ENCODE measurements at places on chromosomes 6 and 20.
A peak's percentile ranks its signal among the peaks of the same experiment; 100 is the strongest.

GRCh38 chr6:148274809-148275208 lies 67.8 kb upstream of the SASH1 start:
- DNase-seq, result no peak

DNA sequence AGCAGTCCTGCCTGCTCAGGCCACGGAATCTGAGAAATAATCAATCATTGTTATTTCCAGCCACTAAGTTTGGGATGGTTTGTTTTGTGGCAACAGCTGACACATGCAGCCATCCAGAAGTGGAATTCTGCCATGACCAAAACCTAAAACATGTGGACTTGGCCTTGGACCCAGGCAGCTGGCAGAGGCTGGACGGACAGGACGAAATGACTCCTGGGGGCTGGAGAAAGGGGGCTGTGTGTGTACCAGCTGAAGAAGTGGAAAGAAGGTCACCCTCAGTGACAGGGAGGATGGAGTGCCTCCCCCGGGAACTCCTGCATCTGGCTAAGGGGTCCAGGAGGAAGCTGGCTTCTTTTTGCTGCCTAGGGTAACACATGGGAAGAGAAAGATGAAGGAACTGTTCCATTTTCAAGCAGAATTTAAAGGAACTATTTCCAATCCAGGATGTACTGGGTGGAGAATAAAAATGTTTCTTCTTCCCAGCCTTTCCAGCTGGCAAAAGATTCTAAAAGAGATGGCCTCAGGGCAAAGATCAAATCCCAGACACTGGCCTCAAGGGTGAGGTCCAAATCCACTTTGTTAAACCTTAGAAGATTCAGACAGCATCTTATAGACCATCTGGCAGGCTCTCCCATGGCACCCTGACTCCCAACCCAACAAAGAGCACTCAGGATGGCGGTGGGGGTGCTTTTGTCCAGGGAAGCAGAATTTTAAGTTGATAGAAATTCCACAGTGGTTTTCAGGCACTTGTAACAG lies 14.3 kb downstream of the SERPINB6 start:
- DNase-seq, result no peak

DNA sequence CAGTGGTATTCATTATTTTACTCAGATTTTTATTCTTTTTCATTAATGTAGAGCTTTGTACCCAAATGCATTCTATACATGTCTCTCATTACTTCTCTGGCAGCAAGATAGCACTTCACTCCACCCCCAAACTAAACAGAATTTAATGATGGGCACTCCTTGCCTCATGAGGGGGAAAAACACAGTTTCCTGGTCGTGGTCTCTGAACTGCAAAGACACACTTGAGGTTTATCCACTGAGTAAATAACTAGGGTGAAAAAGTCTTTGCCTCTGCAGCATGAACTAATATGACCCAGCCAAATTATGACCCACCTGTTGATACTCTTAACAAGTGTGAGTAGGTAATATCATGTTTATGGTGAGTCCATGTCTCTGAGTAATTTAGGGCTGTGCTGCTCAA lies 785.2 kb upstream of the FLRT3 start:
- no peak for DNase-seq

DNA sequence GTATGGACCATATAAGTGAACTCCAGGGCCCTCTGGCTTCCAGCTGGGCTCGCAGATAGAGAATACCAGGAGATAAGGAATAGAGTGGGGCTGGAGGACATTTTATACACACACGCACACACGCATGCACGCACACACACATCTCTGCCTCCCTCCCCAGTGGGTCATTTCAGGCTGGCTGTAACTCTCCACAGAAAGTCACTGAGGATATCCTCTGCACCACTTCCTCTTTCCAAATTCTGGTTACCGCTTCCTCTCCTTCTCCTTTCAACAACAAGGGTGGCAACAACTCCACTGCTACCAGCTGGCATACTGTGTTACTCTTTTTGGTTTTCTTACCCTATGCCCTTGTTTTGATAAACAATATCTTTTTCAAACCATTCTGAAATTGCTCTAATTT lies 280.2 kb downstream of the COL12A1 start:
- DNase-seq, result no peak

GRCh38 chr6:105677671-105678475 lies 275.0 kb upstream of the PREP start:
- DNase-seq, result no peak

DNA sequence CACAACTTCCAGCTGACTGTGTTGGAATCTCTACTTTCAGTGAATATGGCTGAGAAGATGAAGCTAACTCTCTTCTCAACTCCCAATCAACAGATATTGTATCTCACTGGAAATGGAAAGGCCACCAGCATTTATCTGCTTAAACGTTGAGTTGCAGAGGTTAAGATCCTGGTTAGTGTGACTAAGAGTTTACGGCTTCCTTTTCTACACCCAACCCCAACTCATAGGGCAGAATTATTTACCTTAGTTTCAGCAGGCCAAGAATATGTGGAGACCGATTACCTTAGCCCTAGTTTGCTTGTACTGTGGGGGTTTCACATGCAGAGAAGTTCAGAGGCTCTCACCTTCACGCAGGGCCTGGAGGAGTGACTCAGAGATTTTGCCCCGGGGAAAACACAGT lies 1026.6 kb downstream of the EYS start:
- DNase-seq, result no peak

DNA sequence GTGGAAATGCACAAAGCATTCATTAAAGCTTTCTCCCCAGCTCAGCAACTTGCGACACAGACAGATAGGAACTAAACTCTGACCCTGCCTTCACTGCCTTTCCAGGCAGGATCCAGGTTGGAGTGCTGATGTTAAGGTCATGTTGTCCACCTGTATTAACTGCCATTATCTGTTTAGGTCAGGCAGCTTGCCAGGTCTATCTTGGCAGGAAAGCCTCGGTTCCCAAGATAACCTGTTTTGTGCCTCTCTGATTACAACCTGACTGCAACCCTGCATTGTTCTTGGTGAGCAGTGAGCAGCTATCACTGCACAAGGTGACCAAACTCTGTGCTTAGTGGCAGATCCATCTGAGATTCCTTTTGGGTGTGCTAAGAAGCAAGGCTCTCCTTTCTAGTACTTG lies 23.2 kb upstream of the ELOVL2 start:
- no peak for DNase-seq

DNA sequence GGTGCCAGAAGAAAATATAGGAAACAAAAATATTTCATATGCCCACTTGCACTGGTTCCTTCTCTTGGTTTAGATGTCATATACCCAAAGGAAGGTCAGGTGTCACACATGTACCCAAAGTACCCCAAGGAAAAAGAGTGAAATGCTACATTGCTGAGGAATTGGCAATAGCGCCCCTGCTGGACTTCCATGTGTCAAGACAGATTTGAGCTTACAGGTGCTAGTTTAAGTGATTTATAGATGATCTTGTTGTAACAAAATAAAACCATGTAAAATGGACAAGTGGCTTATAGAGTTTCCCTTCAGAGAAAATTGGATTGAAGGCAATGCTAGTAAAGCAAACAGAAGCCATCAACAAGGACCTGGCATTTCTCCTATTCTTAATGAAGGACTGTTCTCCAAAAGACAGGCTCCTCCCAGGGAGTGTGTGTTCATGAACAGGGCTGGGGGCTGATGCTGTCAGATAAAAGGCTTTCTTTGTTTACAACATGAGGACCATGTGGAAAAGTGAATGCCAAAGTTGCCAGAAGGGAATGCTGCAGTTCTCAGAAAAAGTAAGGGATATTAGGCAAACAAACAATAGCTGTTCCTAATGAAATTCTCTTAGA lies 64.3 kb upstream of the PAK5 start:
- DNase-seq, result no peak

GRCh38 chr6:28161410-28162079 lies 19.9 kb downstream of the ZKSCAN8 start:
- DNase-seq, result peak; percentile 88
